ENCODE measurements at places on chromosomes 6 and 20. TPM values are rescaled to one million over a fixed set of nuclear protein-coding genes. Genes with fewer than 3 reads are reported as not detected.

GTSF1L gene
- total RNA-seq: not detected

FAM162B gene
- total RNA-seq: not detected

SAMD3 gene
- not detected for total RNA-seq

BTNL2 gene
- not detected for total RNA-seq

POU5F1 gene
- 0.60 TPM for total RNA-seq

SCGN gene
- not detected for total RNA-seq

GNAS-AS1 gene
- 0.42 TPM for total RNA-seq

JPH2 gene
- 0.19 TPM for total RNA-seq

FAM83B gene
- 35.7 TPM for total RNA-seq

GPX5 gene
- not detected for total RNA-seq

RRAGD gene
- 1.5 TPM for total RNA-seq

PGC gene
- total RNA-seq: not detected

TLDC2 gene
- total RNA-seq: not detected

CENPW gene
- 22.8 TPM for total RNA-seq

TRDN gene
- total RNA-seq: not detected

KIF16B gene
- 9.9 TPM for total RNA-seq

IP6K3 gene
- total RNA-seq: not detected

GRM4 gene
- 0.07 TPM for total RNA-seq

FAM83C gene
- total RNA-seq: 3.2 TPM

TREML1 gene
- not detected for total RNA-seq

LHFPL5 gene
- total RNA-seq: not detected

MEP1A gene
- 0.21 TPM for total RNA-seq

OXT gene
- not detected for total RNA-seq

ZNF341 gene
- total RNA-seq: 3.6 TPM

SLC22A1 gene
- 2.3 TPM for total RNA-seq

DEFB132 gene
- not detected for total RNA-seq

PAK5 gene
- total RNA-seq: 0.14 TPM
